ENCODE measurements at places on chromosomes 6 and 20.

DNA sequence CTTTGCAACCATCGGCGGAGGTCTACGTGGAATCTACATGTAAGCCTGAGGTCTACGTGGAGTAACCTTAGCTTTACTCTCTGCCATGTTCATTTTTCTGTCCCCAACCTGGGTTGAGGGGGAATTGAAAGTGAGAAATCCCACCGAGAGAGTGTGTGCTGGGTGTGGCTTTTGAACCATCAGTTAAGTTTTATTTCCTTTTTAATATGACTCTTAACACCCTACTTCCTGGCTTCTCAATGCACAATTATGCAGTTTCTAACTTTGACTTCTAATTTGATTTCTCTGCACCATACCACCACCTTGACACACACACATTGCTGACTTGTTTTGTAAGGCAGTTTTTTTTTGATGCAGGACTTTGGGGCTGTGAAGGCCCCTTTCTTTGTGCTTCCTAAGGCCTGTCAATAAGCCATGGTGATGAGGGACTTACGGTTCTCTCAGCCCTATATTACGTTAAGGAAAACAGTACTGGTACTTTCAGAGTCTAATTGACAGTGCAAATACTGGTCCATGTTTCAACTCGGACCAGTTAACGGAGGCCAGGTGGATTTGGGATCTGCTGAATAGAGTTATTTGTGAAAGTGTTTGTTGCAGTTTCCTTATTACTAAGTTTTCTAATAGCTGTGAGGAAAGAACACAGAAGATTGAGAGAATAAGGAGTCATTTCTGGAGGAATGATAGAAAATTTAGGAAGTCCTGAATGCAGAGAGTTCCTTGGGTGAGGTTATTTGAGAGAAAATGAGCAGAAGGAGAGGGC lies 206.5 kb downstream of the JARID2 start:
- DNase-seq = no peak

DNA sequence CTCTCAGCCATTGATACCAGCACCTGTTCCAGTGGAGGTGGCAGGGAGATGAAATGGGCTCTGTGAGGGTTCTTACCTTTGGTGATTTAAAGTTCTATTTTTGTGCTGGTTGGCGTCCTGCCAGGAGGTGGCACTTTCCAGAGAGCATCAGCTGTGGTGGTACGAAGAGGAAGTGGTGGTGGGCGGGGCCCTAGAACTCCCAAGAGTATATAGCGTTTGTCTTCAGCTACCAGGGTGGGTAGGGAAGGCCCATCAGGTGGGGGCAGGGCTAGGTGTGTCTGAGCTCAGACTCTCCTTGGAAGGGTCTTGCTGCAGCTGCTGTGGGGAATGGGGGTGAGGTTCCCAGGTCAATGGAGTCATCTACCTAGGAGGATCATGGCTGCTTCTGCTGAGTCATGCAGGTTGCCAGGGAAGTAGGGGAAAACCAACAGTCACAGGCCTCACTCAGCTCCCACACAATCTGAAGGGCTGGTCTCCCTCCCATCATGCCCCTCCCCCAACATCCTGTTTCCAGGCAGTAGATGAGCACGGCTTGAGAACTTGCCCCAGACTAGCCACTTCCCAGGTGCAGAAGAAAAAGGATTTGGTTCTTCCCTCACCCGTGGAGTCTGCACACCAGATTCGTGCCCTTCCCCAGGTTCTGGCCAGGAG lies 46.6 kb downstream of the MOXD1 start:
- no peak for DNase-seq

GRCh38 chr6:5335020-5335419 lies 73.7 kb downstream of the FARS2 start:
- DNase-seq = no peak

GRCh38 chr6:36419310-36419709 lies 23.3 kb downstream of the PXT1 start:
- DNase-seq = no peak

- no peak for DNase-seq
Observed at GRCh38 chr6:149130508-149130907, 187.0 kb upstream of the TAB2 start.

- DNase-seq = no peak
Observed at GRCh38 chr6:163679753-163680152, 265.2 kb downstream of the QKI start.

GRCh38 chr20:7859356-7859802 lies 80.9 kb downstream of the HAO1 start:
- DNase-seq = peak; percentile 7

DNA sequence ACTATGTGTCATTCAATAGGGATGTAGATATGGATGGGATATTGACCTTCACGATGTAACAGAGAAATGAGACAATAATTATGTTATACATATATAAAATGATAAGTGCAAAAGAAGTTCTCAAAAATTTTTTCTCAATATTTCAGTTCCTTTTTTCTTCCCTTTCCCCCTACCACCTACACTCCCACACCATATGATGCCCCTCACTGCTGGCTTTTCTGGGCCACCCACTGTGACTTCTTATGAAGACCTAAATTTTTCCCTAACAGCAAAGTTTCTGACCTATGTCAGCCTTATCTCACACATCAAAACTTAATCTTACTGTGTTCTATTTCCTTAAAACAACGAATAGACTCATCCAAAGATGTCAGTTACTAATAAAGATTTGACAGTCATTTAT lies 89.9 kb upstream of the MYLIP start:
- no peak for DNase-seq

DNA sequence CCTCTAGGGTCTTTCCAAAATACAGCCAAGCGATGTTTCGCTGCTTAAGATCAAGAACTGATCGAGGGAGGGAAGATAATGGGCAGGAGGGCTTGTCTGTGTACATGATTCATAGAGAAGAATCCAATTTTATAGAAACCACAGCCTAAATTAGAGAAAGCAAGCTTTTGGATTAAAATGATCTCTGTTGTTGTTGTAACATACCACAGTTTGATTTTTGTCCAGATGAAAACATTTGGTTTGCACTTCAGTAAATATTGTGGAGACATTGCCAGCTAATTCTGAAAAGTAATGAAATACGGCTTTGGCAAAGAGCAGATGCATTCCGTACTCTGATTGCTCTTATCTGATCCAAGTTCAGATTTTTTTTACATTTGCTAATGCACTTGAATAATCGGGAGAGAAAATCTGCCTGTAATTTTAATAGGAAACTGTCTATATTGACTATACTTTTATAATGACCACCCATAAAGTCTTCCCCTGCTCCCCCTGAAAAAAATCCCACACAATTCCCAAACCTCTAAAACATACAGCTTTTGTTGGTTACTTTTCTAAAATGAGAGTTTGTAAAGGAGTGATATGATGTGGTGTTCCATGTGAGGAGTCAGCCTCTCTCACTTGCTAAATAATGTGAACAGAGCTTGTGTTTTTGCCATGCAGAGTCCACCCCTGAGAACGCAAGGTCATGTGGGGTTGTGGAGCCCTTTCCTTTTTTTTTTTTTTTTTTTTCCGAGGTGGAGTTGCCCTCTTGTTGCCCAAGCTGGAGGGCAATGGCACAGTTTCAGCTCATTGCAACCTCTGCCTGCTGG lies 199.9 kb downstream of the DTNBP1 start:
- DNase-seq = no peak

- no peak for DNase-seq
Observed at GRCh38 chr20:3248167-3248992, 9.4 kb upstream of the SLC4A11 start.

DNA sequence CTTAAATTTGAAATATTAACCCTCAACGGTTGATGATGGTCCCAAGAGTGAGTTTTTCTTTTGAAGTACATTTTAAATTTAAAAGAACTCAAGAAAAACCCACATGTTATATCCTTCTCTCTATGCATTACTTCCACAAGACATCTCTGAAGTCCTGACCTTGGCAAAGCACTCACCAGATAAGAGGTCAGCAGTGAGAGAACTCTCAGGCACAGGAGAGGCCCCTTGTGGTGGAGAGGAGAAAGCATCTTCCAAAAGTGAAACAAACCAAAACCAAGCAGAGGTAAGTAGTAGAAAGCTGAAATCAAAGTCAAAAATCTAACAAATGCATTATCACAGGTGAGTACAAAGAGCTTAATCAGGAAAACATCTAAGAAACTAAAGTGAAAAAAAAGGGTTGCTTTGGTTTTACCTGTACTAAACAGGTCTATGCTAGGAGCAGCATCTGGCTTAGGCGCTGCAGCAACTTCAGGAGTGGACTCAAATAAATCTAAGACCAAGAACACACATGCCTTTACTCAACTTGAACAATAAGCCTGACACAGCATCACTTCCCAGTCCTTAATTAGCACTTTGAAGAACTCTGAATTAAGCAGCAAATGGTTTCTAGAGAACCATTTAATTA lies 80.5 kb downstream of the PRSS35 start:
- no peak for DNase-seq

DNA sequence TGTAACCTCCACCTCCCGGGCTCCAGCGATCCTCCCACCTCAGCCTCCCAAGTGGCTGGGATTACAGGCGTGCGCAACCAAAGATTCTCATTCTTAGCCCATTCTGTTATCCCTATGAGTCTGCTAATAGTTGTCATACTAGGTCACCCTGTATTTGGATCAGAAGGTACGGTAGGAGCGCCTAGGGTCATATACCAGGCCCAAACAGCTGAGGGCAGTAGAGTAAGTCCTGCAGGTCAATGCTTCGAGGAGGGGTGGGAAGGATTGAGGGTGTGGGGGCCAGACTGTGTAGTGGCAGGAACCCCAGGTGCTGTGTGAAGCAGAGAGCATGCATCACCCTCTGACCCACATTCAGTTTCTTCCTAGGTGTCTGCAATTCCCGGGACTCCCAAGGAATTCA lies 22.7 kb upstream of the POU5F1 start:
- no peak for DNase-seq

- no peak for DNase-seq
Observed at GRCh38 chr6:168313431-168314011, 6.1 kb downstream of the DACT2 start.

DNA sequence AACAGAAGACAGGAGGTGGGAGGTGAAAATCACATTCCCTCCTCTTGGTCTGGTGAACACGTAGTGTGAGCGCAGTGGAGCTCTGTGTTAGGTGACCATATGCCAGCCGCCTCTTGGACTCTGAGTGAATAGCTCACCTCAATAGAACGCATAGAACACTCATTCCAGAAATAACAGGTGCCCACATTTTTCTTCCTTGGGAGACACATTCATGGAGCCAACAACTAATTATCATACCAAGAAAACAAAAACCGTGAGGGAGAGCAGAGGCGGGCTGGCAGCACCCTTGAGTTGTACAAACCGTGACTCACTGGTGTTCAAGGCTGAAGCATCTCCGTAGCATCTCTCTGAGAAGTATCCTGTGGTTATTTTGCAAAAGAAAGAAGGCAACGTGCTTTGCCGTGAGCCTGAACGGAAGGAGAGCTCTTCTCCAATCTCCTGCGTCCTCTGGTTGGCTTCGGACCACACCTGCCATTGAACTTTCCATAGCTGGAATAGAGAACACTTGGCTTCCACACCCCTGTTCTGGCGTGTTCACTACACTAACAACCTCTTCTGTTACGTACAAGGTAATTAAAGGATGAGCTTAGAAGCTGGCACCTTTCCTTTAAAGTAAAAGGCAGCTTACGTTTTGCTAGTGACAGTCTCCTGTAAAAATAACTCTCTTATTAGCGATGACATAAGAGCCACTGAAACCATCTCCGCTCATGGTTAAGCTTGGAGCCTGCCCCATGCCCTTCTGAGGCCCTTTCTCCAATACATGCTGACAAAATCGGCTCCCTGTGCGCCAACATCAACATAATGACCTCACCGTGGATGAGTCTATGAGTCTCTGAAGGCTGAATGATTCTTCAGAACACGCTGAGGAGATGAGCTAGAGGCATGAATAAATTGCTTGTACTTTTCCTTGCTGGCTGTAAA lies 30.2 kb upstream of the SGK1 start:
- DNase-seq = peak; percentile 42

DNA sequence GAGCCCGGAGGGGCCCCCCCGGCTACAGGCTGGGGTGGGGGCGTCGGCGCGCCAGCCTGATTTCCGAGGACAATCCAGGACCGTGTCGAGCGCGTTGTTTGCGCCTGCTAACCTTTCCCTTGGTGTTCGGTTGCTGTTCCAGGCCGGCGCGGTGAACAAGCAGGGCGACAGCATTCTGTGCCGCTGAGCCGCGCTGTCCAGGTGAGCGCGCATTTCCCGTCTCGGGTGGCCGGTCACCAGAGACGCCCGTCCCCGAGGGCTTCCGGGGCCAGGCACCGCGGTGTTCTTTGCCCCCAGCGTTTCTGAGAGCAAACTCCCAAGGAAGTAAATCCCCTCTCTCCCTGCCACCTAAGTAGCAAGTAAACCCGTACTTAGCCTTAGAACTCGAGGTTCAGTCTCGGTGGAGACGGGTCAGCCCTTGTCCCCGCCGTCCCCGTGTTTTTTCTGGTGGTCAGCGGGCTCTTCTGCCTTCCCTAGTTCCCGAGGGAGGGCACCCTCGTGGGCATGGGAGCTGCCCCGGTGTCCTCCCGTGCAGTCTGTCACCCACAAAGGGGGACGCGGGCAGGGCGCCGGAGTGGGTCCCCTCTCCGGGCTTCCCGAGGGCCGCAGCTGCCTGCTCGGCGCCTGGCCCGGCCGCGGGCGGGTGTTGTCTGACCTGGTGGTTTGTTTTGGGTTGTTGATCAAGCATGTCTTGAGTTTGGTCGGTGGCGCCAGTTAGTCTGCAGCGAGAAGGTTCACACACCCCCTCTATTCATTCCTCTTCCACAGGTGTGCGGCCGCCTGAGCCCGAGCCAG lies 1.5 kb downstream of the ID4 start:
- DNase-seq = no peak

GRCh38 chr6:99305021-99305554 lies 44.4 kb downstream of the FAXC start:
- DNase-seq = no peak

GRCh38 chr6:157479464-157480303 lies 98.7 kb downstream of the ZDHHC14 start:
- DNase-seq = no peak

DNA sequence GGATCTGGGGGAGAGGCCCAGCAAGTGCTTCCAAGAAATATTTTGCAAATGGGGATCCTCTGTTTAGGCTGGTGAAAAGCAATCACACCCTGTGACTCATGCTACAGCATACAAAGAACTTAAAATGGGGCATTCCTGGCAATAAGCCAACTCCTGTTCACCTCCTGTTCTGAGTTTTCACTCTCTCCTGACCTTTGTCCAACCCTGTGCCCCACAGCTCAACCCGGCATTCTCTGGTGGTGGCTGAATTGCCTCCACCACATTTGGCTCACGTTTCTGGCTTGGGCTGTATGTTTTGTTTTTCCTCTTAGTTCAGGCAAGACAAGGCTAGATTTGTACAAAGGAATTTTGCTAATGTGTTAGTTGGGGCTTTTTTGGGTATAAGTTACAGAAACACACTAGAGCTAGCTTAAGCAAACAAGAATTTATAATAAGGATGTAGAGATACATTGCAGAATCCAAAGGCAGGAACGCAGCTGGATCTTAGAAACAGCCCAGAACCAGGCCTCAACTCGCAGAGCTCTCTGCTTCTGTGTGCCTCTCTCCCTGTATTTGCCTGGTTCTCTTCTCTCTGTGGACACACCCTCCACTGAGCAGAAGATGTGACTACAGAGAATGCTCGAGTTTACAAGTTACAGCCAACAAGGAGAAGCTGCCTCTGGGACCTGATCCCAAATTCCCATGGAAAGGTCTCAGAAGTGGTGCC lies 9.4 kb downstream of the ABCC10 start:
- DNase-seq = no peak

- DNase-seq = no peak
Observed at GRCh38 chr6:158459726-158460125, 100.2 kb upstream of the TMEM181 start.

GRCh38 chr20:62741191-62741691 lies 32.6 kb downstream of the NTSR1 start:
- no peak for DNase-seq
